Activated naive CD8-positive, alpha-beta T cell treated with anti-CD3 and anti-CD28 coated beads for 36 hours (primary cell): ENCODE measurements at places on chromosomes 6 and 20.
A peak's percentile ranks its signal among the peaks of the same experiment; 100 is the strongest.

GRCh38 chr6:33427585-33428223 is 7.8 kb downstream of the SYNGAP1 start:
- no peaks in the 10 kb centered on the region for H3K27me3 ChIP-seq
- DNase-seq: peak; percentile 67
- H3K27ac ChIP-seq: peak overlapping the region; percentile 86
- peaks cover 65% of the 10 kb centered on the region for H3K4me1 ChIP-seq
- peaks cover 18% of the 10 kb centered on the region for H3K36me3 ChIP-seq

DNA sequence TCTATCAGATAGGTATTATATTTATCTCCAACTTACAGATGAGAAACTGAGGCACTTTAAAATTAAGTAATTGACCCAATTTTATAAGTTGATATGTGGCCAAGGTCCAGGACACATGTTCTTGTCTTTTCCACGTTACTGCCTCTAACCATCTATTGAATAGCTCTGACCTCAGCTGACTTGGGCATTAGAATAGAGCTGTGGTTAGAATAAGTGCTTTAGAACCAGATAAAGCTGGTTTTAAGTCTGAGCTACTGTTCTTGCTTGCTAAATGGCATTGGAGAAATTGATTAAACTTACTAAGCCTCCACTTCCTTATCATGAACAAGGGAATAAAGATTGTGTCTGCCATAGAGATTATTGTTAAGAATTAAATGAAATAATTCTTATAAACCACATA is 147.8 kb upstream of the DTNBP1 start:
- no peaks in the 10 kb centered on the region for H3K36me3 ChIP-seq
- no peaks in the 10 kb centered on the region for H3K4me1 ChIP-seq
- H3K27ac ChIP-seq: no peak overlapping the region
- no peak for DNase-seq
- peaks cover 12% of the 10 kb centered on the region for H3K27me3 ChIP-seq

- DNase-seq: no peak
- no peaks in the 10 kb centered on the region for H3K27me3 ChIP-seq
- H3K27ac ChIP-seq: no peak overlapping the region
Observed at GRCh38 chr6:147366290-147366689, 142.2 kb upstream of the SAMD5 start.

- peaks cover 8% of the 10 kb centered on the region for H3K27me3 ChIP-seq
- peak overlapping the region; percentile 96 for H3K27ac ChIP-seq
- peak overlapping the region; percentile 100 for H3K4me3 ChIP-seq
Observed at GRCh38 chr20:35742741-35743523, 872 bp upstream of the RBM39 start.

DNA sequence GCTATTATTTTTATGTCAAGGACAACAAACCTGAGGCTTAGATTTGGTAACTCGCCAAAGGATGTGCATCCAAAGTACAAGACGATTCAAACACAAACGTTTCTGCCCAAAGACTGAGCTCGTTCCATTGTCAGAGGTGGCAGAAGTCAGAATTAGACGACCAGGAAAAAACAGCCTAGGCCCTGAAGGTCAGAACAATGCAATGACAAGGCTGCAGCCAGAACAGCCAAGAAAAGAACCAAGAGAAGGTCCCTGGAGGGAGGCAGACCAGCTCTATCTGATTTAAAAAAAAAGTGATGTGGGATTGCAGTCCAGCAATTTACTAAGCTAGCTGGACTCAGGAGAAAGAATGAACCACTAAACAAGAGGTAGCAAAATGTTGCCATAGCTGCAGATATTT is 54.2 kb downstream of the NCOA7 start:
- H3K4me1 ChIP-seq: peaks cover 7% of the 10 kb centered on the region
- H3K4me3 ChIP-seq: no peak overlapping the region

DNA sequence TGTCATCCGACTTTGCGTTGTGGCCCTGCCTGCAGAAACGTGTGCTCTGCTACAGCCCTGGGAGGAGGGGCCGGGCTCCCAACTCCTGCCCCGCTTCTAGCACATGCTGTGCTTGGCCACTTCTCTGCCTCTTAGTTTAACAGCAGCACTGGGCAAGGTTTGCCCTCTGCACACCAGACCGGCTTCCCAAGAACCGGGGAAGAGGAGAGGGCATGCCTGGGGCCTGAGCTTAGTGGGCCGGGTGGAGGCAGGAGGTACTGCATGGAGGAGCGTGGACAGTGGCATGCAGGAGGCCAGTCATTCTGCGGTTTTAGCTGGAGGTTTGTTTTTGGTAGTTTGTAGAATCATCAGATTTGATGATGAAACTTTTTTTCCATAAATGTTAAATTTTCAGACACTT is 45.5 kb downstream of the CEP43 start:
- no peak overlapping the region for H3K4me3 ChIP-seq
- no peaks in the 10 kb centered on the region for H3K27me3 ChIP-seq
- peaks cover 11% of the 10 kb centered on the region for H3K36me3 ChIP-seq
- H3K4me1 ChIP-seq: peaks cover 30% of the 10 kb centered on the region
- peak overlapping the region; percentile 8 for H3K27ac ChIP-seq

DNA sequence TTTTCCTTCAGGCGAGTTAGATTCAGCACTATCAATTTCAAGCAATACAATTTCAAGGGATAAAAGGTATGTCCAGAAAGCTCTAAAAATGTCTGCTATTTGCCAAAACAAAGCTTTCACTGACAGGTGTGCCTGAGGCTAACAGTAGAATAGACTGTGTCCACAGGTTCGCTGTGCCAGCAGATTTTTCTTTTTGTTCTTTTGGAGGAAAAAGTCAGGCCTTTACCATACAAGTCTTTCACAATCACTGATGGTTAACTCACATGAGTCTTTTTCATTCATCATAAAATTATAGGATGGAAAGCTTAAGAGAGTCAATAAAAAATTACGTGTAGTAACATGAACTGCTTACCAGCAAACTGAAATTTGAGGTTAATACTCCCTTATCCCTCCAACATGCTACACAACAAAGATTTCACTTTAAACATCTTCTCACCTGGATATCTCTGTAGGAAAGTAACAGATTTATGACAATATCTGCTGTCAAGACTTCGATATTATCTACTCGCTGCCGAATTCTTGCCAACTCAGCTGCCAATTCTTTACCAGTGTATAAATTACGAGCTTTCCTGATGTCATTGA is 95.4 kb downstream of the MAP3K5 start:
- peaks cover 17% of the 10 kb centered on the region for H3K4me1 ChIP-seq
- DNase-seq: no peak
- H3K36me3 ChIP-seq: peaks cover 1% of the 10 kb centered on the region
- H3K27ac ChIP-seq: no peak overlapping the region

DNA sequence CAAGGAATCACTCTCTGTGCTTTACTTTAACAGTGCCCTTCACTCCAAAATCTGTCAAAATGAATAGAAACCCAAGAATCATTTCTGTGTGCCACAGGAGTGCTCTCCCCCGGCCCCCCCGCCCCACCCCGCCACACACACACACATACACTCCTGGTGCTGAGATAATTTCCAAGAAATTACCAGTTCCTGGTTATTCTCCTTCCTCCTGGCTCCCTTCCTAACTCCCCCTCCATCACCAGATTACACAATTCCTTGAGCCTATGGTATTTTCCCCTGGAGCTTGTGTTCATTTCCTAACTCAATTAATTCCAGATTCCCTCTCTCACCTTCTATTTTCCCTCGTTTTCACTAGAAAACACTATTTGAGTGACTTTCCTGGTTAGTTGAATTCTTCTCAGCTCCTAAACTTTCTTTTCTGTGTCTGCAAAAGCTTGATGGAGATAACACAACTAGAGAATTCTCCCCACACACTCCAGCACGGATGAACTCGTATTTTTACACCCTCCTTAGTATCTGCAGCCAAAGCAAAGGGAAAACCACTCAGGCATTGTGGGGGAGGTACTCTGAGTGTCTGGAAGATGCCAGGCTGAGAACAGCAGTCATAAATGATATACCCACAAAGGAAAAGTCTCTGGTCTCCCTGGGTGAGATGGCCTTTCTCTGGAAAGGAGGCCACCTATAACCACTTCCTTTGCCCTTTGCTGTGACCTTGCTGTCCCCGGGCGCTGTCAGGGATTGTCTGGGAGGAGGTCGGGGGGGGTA is 1.9 kb upstream of the SLC24A3 start:
- H3K27ac ChIP-seq: no peak overlapping the region
- H3K36me3 ChIP-seq: no peaks in the 10 kb centered on the region
- H3K27me3 ChIP-seq: peaks cover 63% of the 10 kb centered on the region
- no peak for DNase-seq
- peaks cover 2% of the 10 kb centered on the region for H3K4me1 ChIP-seq

DNA sequence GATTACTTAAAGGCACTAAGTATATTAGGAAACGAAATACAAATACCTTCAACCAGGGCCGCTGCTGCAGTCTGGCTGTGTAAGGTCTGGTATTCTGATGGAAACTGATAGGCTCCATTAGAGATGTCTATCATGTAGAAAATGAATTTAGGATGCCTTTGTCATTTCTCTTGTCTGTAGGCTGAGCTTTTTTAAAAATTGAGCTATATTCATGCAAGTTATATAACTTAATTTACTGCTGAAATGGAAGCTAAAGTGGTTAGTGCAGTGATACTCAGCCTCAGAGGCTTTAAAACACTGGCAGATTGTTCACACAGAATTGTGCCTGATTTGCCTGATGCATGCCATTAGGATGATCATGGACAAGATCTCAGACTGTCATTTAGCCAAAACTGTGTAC is 286.2 kb upstream of the QKI start:
- no peaks in the 10 kb centered on the region for H3K36me3 ChIP-seq
- DNase-seq: no peak
- H3K4me3 ChIP-seq: no peak overlapping the region
- H3K27me3 ChIP-seq: peaks cover 3% of the 10 kb centered on the region
- no peak overlapping the region for H3K27ac ChIP-seq

- no peak for DNase-seq
- no peak overlapping the region for H3K27ac ChIP-seq
- no peaks in the 10 kb centered on the region for H3K36me3 ChIP-seq
- no peak overlapping the region for H3K4me3 ChIP-seq
- H3K27me3 ChIP-seq: peaks cover 36% of the 10 kb centered on the region
- H3K4me1 ChIP-seq: peaks cover 13% of the 10 kb centered on the region
Observed at GRCh38 chr20:47781632-47782031, 3.6 kb downstream of the SULF2 start.

DNA sequence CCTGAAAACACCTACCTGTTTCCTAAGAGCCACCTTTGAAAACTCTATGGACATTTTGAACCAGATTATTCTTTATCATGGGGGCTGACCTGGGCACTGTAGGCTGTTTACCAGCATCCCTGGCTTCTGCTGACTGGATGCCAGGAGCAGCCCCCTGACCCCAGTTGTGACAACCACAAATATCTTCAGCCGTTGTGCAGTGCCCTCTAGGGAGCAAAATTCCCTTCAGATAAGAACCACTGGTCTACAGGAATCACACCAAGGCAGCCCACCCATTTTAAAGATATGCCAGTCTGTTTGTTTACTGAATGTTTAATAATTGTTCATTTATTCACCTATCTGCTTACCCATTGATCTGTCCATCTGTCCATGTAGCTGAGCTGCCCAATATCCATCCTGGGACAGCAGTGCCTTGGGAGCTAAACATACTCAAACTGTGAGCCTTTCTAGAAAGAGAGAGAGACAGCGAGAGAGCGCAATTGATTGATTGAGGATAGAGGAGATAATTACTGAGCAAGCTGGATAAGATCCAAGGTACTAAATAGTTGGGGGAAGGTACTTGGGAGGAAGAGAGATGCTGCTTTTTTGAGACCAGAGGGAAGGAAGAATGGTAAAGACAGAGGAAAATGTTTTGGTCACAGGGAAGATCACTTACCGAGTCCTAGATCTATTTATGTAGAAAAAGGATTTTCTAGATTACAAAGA is 276.8 kb downstream of the NRN1 start:
- H3K27me3 ChIP-seq: no peaks in the 10 kb centered on the region
- peaks cover 3% of the 10 kb centered on the region for H3K36me3 ChIP-seq
